ENCODE measurements at places on chromosomes 12 and 14. TPM values are rescaled to one million over a fixed set of nuclear protein-coding genes. Genes with fewer than 3 reads are reported as not detected.

GRCh38 chr12:2833327-2833726 is 1.5 kb downstream of the NRIP2 start:
- DNase-seq: no peak

GRCh38 chr12:94740601-94741362 is 90.4 kb upstream of the TMCC3 start:
- DNase-seq: no peak

The USP44 gene
- total RNA-seq: 4.4 TPM

The OTX2 gene
- total RNA-seq: 35.0 TPM

GRCh38 chr12:67540920-67541624 is 107.5 kb upstream of the DYRK2 start:
- no peak for DNase-seq

The LRTM2 gene
- total RNA-seq: 1.4 TPM

The EXD2 gene
- total RNA-seq: 33.2 TPM

GRCh38 chr12:113537751-113538087 is 66.0 kb upstream of the LHX5 start:
- DNase-seq: no peak

DNA sequence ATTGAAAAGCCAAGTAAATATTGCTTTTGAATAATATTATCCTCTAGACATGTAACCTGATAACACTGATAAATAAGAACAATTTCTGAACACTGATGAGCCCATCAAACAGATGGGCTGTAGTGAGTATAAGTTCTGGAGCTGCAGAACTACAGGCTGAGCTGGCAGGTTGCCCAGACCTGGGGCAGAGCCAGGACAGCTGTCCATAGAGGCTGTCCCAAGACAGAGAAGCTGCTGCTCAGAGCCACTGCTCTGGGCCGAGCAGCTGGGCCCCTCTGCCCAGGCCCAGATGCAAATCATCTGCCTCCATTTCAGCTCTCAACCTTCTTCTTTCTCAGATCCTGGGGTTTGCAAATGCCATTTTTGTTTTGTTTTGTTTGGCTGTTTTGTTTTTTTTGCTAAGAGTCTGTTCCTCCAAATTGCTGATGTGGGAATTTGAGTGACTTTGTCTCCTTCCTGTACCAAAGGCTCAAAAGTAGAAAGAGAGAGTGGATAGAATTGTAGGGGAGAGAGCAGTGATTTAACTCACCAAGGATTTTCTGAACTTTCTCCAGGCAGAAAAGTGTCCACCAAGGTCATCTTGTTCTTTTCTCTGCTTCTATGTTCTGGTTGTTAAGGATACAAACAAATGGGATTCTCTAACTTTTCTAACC is 4.0 kb upstream of the TESPA1 start:
- DNase-seq: peak; percentile 68

DNA sequence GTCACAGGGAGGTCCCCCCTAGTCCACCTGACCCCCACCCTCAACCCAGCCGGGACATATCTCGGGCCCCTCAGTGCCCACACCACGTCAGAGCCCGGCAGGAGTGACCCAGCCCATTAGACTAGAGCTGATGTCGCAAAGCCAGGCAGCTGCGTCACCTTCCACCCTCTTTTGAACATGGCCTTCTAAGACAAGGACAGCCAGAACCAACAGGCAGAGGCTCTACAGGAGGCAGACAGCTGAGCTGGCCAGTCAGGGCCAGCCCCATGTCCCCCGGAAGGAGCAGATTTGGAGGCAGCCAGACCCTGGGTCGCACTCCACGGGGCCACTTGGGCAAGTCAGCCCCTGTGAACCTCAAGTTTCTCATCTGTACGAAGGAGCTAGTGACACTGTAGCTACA is 44.1 kb downstream of the SCARB1 start:
- DNase-seq: no peak

DNA sequence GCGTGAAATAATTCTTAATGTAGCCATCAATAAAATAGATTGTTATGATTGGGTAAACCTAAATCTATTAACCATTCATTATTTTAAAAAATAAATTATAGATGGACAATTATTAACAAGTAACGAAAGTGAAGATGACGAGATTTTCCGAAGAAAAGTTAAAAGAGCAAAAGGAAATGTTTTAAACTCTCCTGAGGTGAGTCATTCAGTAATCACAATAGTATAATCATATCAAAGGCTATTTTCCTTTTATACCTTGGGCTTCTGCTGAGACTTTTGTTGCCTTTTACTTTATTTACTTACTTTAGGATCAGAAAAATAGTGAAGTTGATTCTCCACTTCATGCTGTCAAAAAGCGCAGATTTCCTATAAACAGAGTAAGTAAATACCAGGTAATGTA is 45.6 kb downstream of the FANCM start:
- no peak for DNase-seq

The PPP2R3C gene
- 59.8 TPM for total RNA-seq

GRCh38 chr12:46460682-46461210 is 88.2 kb upstream of the SLC38A2 start:
- no peak for DNase-seq

DNA sequence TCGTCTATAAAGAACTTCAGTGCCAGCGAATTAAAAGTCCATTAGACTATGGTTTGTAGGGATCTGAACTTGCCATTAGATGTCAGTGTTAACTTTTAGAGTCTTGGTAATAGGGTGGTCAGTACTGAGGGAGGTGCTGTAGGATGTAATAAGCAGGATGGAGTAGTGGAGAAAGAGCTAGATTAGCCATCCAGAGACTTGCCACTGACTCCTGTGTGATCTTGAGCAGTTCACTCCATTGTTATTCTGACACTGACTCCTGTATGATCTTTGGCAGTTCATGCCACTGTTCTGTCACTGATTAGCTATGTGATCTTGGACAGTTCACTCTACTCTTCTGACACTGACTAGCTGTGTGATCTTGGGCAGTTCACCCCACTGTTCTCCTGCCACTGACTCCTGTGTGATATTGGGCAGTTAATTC is 133.6 kb downstream of the TTLL5 start:
- DNase-seq: no peak

The NYNRIN gene
- 37.4 TPM for total RNA-seq

The TMTC1 gene
- total RNA-seq: 87.6 TPM

DNA sequence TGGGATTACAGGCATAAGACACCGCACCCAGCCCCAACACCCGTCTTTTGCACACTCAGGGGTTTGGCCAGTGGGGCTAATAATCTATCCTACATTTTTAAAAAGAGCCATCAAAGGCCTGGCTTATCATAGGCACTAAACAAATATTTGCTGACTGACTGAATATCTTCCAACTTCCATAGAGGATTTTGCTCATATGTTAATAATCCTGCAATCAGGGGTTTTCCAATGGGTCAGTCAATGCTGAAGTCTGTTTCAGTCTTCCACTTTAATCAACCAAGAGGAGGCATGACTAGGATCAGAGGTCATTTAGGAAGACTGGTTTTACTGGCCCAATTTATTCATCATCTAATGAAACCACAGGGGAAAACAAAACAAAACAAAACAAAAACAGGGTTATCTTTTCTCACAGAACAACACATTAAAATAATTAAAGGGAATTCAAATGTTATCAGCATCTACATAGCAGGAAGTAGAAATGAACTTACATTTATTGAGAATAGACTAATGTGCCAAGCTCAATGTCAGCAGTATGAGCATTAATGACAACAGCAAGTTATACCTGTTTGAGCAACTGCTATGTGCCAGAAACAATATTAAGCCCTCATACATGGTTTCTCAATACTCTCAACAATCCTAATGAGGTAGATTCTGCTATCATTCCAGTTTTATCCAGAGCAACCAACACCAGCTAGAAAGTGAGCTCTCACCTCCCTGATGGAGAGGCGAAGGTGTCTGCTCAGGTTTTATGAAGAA is 372.2 kb downstream of the EGLN3 start:
- no peak for DNase-seq

The EGLN3 gene
- total RNA-seq: 25.1 TPM

DNA sequence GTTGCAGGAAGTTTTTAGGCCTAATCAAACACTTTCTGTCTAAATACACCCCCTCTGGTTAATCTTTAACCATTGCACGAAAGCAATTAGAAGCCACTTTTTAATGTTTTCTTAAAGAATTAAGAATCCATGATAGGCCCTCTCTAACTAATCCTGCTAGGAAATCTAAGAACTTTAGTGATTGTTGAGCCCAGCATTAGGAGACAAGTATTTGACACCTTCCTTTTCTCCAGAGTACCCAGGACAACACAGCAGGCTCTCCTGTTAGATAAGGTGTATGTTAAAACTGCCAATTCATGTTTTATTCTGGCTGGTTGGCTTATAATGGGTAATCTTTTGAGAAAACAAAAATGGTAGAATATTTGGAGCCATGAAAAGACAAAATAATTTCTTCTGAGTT is 95.0 kb downstream of the ALX1 start:
- DNase-seq: no peak

DNA sequence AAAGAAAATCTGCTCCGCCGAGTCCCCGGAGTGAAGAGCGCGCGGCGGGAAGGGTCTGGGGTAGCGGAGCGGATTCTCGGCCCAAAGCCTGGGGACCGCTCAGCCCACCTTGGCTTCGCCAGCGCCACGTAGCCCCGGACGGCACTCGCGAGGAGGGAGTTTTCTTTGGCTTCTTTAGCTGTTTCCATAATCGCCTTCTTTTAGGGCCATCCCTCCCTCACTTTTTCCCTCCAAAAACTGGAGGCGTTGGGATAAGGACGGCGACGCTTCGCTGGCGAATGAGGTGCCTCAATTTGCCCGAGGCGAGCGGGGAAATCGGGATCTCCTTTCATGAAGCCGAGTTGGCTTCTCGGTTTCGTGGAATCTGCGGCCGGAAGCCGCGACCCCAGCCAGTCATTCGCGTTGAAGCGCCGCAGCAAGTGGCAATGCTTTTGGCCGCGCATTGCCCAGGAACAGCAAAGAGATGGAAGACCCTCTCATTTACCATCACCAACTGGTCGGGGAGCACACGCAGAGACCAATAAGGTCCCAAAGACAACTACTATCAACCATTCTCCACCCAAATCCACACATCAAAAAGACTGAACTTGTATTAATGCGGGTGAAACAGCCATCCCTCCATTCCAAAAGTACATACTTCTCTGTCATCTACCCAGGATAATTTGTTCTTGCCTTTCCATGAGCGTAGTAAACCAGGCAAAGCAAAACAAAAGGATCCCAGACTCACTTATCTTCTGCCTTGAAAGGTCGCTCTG is 8.4 kb upstream of the SIX1 start:
- DNase-seq: no peak

GRCh38 chr12:7023114-7023513 is 4.8 kb upstream of the LPCAT3 start:
- no peak for DNase-seq
